ENCODE measurements at places on chromosomes 3 and 15.

- no peak for DNase-seq
Measured at GRCh38 chr15:31605467-31605931, 278.9 kb downstream of the KLF13 start.

- no peak for DNase-seq
Measured at GRCh38 chr3:47017504-47018268, 38.2 kb downstream of the NBEAL2 start.

DNA sequence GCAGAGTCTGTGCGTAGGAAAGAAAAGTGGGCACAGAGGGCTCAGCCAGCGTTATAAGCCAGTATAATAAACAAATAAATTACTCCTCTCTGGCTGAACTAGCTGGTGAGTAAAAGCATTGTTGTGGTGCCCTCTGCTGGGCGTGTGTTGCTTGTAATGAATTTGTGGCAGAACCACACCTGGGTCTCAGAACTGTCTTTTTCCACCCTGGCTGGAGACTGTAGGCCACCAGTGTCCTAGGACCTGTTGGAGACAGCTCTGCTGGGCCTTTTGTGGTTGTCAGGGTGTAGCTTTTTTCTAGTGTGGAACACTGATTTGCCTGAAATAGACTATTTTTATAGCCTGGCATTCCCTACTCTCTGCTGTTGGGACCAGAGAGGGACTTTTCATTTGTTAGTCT is 130.5 kb upstream of the EIF1B start:
- no peak for DNase-seq

DNA sequence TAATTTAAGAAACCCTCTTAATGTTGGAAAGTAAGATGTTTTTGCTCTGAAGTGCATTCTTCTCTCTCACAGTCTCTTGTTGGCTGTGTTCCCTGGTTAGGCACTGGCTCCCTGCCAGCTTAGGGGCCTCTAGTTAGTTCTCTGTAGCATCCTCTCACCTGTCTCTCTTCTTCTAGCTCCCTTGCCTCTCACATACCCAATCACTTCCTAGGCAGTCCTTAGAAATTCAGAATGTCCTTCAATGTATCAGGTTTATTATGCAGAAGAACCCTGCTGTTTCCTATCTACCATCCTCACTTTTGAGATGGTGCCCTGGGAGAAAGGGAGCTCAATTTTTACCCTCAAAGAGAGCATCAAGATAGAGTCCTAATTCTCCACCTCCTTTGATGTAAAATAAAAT is 36.2 kb upstream of the CPNE4 start:
- no peak for DNase-seq

DNA sequence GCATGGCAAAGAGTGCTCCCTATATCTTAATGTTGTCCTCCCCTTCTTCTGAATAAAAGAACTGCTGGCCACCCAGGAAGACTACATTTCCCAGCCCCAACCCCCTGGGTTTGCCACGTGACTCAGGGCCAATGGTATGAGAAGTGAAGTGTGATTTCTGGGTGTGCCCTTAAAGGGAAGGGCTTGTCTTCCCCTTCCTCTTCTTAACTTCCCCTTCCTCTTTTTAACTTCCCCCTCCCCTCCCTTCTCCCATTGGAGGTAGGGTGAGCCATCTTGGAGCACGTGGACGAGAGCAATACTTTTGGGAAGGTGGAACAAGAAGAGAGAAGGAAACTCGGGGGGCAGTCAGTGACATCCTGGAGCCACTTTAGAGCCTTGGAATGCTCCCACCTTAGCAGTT is 6.8 kb upstream of the KBTBD12 start:
- no peak for DNase-seq

DNA sequence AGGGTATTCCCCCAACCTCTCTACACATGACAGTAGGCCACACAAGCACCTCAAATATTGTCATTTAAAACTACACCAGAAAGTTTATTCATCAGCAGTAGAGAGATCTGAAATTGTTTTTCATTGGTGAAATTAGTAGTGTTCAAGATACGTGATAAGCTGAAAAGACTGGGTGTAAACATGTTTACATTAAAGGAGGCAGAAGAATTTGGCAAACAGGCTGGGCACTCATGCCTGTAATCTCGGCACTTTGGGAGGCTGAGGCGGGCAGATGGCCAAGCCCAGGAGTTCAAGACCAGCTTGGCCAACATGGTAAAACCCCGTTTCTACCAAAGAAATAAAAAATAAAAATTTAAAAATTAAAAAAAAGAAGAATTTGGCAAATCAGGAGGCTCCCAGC is 255.6 kb downstream of the FOXP1 start:
- DNase-seq, result no peak

GRCh38 chr3:195558602-195559001 is 15.5 kb upstream of the PPP1R2 start:
- no peak for DNase-seq

DNA sequence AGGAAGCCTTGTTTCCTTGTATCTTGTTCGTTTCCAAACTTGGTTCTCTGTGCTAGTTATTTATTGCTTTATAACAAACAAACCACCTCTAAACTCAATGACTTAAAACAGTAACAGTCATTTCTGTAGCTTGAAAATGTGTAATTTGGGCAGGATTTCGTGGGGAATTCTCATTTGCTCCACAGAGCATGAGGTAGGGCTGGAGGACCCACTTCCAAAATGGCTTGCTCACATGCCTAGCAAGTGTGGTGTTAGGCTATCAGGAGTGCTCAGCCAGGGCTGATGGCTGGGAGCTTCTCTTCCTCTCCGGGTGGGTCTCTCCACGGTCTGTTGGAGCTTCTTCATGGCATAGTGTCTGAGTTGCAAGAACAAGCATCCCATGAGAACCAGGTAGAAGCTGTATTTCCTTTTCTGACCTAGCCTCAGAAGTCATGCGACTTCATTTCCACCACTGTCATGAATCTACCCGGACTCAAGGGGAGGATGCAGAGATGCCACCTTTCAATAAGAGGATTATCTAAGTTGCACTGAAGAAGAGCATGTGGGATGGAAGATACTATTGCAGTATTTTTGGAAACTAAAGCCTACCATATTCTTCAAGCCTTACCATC is 8.2 kb upstream of the TNIK start:
- no peak for DNase-seq

GRCh38 chr15:58038426-58039078 is 27.0 kb downstream of the ALDH1A2 start:
- DNase-seq, result no peak

DNA sequence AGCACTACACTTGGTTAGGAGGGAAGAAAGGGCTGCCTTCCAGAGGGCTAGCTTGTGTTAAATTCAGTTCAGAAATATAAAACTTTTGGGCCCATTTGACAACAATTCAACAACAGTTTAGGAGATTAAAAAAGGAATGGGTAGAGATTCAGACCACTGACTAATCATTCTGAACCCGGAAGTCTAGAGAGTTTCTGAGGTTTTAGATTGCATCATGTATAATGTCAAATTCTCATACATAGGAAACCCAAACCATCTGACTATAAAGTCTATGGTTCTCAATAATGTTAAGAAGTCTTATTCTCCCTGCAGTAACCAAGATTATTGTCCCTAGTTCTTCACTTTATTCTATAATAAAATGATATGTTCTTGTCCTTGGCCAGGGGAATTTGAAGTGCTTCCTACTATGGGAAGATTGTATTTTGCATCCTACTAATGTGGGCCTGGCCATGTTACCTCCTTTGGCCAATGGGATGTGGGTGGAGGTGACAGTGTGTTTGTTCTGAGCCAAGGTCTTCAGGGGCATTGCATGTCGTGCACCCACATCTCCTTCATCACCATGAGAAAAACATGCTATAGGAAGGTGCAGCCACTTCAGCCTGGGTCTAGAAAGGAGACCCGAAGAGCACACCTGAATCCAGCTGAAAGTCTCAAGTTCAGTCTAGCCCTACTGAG is 66.4 kb upstream of the CCNL1 start:
- DNase-seq, result no peak
